ENCODE measurements at places on chromosomes 6 and 20. TPM values are rescaled to one million over a fixed set of nuclear protein-coding genes. Genes with fewer than 3 reads are reported as not detected.

BMP6 gene
- total RNA-seq, result not detected

EDN1 gene
- 0.11 TPM for total RNA-seq

TSBP1 gene
- not detected for total RNA-seq

PPP1R3G gene
- not detected for total RNA-seq

ENPP5 gene
- total RNA-seq, result 0.48 TPM

OR2H1 gene
- total RNA-seq, result not detected

ADGB gene
- 0.22 TPM for total RNA-seq

TCFL5 gene
- total RNA-seq, result 4.6 TPM

PAQR8 gene
- total RNA-seq, result 11.7 TPM

DNA sequence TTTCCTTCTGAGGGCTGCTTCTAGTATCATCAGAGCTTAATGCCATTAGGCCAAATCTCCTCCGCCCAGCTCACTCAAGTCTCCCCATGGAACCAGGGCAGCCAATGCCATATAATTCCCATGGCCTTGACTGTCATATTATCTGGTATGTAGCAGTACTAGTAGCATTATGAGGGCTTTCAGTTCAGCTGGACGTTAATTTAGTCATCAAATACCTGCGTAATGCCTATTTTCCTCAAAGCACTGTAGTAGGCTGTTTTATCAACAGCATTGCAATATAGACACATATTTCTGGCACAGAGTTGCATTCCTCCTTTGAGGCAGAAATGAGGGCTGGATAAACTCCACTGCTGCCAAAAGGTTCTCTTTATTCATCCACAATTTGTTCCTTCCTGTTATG is 1.7 kb downstream of the KCTD20 start:
- no peak for DNase-seq

DNA sequence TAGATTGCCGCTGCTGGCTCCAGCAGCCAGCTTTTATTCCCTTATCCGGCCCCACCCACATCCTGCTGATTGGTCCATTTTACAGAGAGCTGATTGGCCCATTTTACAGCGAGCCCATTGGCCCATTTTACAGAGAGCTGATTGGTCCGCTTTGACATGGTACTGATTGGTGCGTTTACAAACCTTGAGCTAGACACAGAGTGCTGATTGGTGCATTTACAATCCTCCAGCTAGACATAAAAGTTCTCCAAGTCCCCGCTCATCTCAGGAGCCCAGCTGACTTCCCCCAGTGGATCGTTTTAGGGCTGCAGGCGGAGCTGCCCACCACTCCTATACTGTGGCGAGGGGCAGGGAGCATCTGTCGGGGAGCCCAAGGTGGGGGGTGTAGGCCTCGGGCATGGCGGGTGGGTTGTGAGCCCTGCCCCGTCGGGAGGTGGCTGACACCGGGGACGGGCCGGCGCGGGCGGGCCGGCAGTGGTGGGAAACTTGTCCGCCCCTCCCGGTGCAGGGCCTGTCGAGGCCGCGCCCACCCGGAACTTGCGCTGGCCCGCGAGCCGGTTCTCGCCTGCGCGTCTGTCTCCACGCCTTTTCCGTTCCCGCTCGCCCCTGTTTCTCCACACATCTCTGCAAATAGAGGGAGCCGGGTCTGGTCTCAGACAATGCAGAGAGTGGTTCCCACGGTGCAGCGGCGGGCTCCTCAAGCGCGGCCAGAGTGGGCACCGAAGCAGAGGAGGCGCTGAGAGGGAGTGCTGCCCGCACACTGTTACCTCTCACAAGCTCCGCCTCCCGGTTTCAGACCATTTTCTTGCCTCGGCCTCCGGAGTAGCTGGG is 86.1 kb upstream of the STMND1 start:
- peak; percentile 66 for DNase-seq

DNA sequence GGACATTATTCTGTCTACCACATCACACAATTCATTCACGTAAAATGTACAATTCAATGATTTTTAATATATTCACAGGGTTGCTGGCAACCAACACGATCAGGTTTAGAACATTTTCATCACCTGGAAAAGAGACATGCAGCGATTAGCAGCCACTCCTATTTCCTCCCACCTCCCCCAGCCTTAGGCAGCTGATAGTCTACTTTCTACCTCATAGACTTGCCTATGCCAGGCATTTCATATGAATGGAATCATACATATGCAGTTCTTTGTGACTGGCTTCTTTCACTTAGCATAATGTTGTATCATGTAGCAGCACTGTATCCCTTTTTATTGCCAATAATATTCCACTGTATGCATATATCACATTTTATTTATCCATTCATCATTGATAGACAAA is 31.5 kb upstream of the CTNNBL1 start:
- no peak for DNase-seq

DNA sequence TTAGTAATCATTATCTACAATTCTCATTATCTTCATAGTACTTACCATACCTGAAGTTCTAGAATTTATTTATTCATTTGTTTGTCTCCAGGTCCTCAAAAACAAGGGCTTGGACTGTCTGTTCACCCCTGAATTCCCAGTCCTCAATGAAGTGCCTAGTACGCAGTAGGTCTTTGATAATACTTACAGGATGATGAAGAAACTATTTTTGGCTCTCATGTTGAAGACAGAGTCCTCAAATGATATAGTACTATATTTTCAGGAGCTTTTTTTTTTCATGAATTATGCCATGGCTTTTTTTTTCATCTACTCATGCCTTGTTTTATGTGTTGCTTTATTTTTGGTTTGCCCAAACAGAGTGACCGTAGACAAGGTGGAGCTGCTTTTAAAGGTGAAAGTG is 66.5 kb downstream of the NDUFAF5 start:
- DNase-seq, result no peak

DNA sequence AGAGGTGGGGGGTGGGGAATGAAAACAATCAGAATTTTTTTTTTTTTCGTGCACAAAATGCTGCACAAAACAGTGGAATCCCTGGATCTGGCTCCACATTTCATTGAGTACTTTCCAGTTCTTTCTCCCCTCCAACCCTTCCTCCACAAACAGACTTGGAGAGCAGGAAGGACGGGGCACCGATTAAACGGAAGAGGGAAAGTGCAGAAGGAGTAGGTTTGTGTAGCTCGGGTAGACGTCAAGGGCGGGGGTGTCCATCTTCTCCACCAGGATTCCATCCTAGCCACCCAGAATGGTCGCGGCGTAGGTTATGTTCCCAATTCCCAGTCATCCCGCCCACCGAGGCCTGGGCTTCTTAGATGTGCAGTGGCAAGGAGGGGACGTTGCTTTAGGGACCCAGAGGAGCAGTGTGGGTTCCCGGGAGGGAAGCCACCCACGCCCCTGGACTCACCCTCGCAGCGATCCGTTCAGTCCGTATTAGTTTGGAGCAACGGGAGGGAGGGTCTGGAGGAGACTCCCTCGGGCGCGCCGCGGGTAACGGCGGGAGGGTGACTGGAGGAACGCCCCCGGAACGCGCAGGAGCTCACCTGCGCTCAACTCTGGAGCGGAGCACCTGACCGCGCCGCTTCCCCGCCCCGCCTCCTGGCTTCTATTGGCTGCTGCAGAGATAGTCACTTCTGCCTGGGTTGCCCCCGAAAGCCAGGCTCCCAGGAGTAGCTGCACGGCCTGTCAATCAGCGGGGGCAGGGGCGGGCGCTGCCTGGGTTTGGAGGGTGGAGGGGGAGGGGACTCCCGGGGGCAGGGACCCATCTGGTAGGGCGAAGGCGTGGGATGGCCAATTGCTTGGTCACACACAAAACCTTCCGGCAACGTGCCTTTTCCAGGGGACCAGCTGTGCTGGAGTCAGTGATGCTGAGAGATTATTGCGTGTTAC is at the start of gene ENPP5:
TSS of gene ENPP5 (minus strand) at position 624 of the 933 bp plus-strand sequence. CDS start 2,718 bp downstream, outside the sequence.
- DNase-seq, result peak; percentile 75

- no peak for DNase-seq
These were observed 215.5 kb downstream of the SLC24A3 start for GRCh38 chr20:19427913-19428312.

DNA sequence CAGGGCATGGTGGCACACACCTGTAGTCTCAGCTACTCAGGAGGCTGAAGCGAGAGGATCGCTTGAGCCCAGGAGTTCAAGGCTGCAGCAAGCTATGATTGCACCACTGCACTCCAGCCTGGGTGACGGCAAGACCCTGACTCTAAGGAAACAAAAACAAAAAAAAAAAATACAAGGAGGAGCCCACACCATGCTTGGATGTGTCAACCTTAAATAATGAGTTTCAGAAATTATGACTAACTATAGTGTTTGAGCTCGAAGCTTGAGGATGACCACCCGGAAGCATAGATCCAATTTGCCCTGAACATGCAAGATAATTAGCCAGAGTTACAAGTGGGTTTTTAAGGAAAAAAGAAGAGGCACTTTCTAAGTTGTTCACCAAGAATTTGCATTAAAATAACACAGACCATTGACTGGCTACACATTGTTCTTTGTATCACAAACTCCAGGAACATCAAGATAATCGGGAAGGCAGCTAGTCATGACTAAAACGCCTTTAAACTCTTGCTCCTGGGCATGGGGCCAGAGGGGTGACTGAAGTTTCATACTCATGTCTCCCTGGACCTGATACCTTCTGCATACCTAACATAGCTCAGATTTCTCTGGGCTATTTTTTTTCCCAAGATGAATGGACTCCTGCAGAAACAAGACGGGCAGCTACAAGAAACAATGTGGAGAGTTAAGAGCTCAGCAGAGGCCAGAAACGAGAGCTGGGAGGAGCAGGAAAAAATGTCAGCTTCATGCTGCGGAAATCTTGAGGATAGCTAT is 289.6 kb downstream of the PREX1 start:
- DNase-seq, result no peak

DNA sequence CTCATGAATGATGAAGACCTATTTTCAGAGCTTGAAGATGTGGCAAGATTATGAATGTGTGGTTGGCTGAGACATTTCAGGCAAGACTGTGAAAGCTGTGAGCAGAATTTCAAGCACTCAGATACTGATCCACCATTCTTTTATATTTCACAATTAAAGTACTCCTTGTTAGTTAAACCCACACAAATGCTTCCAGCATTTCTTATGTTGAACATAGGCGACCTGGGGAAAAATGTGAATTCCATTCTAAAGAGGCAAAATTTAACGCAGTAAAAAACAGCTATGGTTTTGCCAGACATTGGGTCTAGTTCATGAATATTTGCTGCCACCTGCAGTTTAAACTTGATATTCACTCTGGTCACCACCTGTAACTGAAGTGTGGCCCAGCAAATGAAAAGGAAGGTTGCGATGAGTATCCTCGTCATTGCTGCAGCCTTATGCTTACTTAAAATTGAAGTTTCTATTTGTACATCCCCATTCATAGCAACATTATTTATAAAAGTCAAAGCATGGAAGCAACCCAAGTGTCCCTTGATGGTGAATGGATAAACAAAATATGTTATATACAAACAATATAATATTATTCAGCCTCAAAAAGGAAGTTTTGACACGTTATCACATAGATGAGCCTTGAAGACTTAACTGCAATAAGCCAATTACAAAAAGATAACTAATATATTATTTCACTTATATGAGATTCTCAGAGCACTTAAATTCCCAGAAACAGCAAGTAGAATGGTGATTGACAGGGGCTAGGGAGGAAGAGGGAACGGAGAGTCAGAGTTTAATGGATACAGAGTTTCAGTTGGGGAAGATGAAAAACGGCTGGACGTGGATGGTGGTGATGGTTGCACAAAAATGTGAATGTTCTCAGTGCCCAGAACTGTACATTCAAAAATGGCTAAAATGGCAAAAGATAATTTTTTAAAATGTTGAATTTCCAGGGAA is 32.4 kb upstream of the FAM184A start:
- DNase-seq, result peak; percentile 65

DNA sequence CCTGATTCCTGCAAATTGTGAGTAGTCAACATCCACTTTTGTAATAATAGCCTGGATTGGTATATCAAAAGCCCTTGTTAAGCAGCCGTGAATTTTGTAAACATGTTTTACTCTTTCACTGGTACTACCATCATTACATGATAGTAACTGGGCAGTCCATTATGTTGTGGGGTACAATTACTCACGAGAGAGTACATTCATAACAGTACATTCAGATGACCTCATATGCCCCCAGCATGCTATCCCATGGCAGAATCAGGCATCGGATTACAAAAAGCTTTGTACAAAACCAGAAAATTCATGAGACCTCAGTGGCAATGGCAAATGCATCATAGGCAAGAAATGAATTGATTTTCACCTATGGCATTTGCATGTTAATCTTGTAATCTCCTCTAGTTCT is 166.2 kb downstream of the EPM2A start:
- DNase-seq, result no peak

GRCh38 chr6:147260091-147260490 is 55.9 kb downstream of the STXBP5 start:
- no peak for DNase-seq

GRCh38 chr6:62974452-62974851 is 236.8 kb upstream of the FKBP1C start:
- DNase-seq, result no peak

- no peak for DNase-seq
These were observed 5.4 kb downstream of the ADGRB3 start for GRCh38 chr6:68640491-68640835.
